ENCODE measurements at places on chromosomes 4 and X.
A peak's percentile ranks its signal among the peaks of the same experiment; 100 is the strongest.

DNA sequence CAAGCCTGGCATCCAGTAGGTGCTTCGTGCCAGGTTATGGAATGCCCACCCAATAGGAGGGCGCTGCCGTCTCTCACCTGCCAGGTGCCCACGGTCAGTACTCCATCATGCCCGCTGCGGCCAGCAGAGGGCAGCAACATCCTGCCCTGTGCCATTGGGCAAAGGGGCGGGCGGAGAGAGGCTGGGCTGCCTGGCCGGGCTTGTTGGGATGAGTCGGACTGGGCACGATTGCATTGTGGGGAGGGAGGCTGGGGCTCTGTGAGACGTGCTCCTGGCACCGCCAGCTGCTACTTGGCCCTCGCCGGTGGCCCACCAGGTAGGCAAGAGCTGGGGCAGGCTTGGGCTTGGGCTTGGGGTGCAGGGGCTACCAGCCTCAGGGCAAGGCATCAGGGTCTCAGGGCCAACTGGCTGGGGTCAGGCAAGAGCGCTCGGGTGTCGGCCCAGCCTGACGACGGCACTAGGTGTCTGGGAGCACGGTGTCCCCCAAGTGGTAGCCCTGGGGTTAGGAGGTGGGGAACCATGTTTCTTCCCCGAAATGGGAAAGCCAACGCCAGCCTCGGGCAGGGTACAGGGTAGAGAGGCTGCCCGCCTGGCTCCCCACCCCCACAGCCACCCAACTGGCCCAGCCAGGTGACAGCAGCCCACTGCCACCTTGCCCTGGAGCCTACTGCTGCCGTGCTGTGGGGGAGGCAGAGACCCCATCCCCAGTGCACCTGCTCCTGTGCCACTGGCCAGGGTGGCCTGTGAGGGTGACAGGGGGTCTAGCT lies at the start of gene PLXNB3:
TSS of gene PLXNB3 (plus strand) at position 261 of the 767 bp plus-strand sequence. CDS start 1,287 bp downstream, outside the sequence.
- peak; percentile 82 for DNase-seq

DNA sequence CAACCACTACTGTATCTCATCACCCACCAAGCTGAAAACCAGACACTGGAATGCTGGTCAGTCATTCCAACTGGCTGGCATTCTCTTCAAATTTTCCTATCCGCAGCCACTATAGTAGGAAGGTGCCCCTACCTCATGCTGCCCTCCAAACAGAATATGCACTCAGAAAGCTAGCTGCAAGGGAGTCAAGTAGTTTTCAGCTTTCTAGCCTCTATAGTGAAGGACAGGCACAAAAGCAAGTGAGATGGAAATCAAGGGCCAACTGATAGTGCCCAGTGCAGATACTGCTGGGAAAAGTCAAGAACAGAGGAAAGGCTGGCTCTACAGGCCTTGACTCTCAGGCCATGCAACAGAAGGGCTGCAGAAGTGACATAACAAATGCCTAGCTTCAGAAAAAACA lies 47.2 kb downstream of the BCOR start:
- no peak for DNase-seq

- no peak for DNase-seq
Measured at GRCh38 chr4:12146339-12146738, 717.6 kb upstream of the HS3ST1 start.

GRCh38 chr4:32890398-32890797 lies 2170.2 kb downstream of the PCDH7 start:
- no peak for DNase-seq

GRCh38 chrX:29826742-29827141 lies 388.6 kb upstream of the MAGEB2 start:
- DNase-seq = no peak

DNA sequence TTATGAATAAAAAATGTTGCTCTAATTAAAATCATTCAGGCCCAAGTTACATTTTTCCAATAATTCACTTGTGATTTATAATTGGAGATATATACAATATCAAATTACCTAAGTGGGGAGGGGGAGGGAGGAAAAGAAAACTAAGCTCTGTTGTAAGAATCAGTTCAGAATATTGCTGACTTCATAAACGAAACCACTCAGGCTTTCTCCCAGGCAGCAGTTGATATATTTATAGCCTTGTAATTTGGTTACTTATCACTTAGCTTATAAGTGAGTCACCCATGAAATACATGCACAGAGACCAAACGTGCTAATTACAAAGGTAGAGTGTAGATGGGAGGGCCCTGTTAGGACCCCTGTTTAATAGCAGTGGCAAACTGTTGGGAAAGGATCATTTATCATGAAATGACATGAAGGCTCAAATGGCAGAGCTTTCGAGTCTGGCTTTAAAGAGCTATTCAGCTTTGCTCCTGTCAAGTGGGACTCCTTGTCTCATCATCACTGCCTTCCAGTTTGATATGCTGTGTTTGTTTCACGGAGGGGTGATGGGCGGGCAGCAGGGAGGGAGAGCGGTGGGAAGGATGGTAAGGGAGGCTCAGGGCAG lies 105.6 kb upstream of the PGRMC2 start:
- no peak for DNase-seq
